ENCODE measurements at places on chromosomes 12 and 14. TPM values are rescaled to one million over a fixed set of nuclear protein-coding genes. Genes with fewer than 3 reads are reported as not detected.

CELA1 gene
- not detected for total RNA-seq

HCAR1 gene
- total RNA-seq, result 0.53 TPM

ABHD4 gene
- total RNA-seq, result 22.8 TPM

MAP3K9 gene
- total RNA-seq, result 4.5 TPM

MIP gene
- not detected for total RNA-seq

- peak; percentile 10 for DNase-seq
These were observed 680.3 kb downstream of the MED13L start for GRCh38 chr12:115597157-115597712.

GRCh38 chr12:105476616-105477015 is 146.1 kb downstream of the C12orf75 start:
- no peak for DNase-seq

DNA sequence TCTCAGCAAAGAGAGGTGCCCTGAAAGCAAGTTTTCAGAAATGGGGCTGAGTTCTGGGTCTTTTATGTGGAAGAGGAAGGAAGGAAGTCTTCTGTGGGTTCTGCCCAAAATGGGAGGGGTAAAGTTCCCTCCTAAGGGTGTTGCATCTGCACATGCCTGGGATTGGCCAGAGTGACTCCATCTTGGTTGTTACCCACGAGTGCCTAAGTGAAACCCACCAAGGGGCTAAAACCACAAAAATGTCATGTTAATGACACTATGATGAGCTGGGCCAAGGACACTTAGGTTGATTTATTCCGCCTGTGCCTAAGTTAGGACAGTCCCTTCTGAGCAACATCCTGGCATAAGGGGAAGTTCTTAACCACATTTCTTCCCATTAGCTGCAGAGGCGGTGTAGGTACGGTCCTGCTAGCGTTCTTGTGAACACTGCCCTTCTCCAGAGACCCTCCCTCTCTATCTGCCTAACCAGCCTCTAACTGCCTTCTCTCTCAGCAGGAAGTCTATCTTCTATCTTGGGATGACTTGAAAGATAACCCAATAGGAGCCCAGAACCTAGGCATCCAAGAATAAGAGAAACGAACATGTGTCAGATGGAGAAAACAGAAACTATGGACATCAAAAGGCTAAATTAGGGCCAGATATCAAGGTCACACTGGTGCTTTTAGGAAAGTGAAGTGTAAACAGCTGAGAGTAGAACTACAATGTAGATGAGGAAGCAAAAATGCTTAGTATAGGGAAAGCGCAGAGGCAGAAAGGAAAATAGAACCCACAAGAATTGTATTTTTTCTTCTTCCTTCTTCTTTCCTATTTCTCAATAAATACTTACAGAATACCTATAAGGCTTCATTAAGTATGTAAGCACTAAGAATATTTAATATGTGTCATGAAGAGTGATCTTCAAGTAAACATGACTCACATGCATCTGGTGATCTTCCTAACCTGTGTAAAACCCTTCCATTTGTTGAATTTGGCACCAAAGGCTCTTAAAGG is 104.2 kb upstream of the AMN1 start:
- no peak for DNase-seq

- no peak for DNase-seq
These were observed 48.4 kb downstream of the RIN3 start for GRCh38 chr14:92561906-92562479.

DNA sequence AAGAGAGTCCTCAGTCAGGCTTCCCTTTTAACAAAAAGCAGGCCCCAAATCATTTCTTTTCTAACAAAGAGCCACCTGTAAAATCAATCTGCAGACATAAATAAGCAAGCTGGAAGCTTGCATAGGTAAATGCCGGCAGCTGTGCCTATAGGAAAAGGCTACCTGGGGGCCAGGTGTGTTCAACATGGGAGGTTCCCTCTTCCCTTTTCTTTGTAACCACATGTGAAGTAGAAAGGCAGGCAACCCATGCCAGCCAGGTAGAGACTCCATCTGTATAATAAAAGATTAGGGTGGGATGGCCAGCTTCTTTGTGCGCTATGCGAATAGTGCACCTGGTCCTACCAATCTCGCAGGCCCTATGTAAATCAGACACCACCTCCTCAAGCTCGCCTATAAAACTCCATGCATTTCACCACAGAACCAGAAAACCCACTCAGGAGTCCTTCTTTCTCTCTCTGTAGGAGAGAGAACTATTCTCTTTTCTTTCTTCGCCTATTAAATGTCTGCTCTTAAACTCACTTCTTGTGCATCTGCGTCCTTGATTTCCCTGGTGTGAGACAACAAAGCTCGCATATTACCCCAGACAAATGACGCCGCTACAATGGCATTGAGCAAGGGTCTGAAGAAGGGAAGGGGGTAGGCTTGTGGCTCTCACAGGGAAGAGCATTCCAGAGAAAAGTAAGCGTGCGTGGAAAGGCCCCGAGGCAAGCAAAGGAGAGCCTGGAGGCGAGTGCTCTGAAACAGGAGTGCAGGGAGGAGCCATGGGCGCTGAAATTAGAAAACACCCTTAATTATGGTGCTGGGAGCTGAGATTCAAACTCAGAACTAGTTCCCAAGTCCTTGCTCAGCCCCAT is 67.2 kb downstream of the TTC9 start:
- DNase-seq, result no peak

All from HepG2 (cell line).